T-helper 2 cell (primary cell): ENCODE measurements at places on chromosomes 2 and 18.

DNA sequence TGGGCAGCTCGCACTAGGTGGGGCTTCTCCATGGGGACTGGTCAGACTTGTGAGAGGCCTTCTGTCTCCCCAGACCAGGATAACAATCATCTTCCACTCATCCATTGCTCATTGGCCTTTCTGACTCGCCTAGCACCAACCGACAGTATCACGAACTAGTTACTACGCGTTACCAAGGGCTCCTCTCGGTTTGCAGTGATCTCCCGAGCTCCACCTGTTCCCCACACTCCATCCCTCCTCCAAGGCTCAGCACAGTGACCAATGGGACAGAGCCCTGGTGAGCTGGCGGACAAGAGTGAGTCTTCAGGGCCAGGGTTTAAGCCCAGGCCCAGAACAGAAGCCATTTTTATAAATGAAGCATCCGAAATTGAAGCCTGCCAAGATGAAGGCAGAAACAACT is 42.8 kb upstream of the SMAD7 start:
- DNase-seq, result no peak

GRCh38 chr2:33275689-33276444 is 200.6 kb upstream of the RASGRP3 start:
- no peak for DNase-seq

- DNase-seq, result no peak
Observed at GRCh38 chr2:200052627-200053026, 97.2 kb downstream of the MAIP1 start.

GRCh38 chr2:233816334-233816733 is 38.0 kb downstream of the HJURP start:
- no peak for DNase-seq

DNA sequence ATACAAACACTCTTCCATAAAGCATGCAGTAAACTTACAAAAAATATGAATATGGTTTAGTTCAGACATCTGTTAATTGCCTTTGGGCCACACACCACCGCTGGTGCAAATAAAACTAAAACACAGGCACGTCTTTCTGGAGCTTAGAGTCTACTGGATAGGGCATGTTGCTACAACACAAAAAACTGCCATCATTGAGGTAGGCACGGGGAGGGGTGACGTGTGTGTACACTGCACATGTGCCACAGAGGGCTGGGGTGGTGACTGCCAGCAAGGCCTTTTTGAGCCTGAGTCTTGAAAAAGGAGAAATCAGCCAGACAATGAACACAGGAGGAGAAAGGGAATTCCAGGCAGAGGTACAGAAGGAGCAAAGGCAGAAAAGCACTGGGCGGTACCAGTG is 5.1 kb downstream of the SERPINE2 start:
- DNase-seq, result no peak

GRCh38 chr18:6396276-6396675 is 18.4 kb downstream of the L3MBTL4 start:
- no peak for DNase-seq

DNA sequence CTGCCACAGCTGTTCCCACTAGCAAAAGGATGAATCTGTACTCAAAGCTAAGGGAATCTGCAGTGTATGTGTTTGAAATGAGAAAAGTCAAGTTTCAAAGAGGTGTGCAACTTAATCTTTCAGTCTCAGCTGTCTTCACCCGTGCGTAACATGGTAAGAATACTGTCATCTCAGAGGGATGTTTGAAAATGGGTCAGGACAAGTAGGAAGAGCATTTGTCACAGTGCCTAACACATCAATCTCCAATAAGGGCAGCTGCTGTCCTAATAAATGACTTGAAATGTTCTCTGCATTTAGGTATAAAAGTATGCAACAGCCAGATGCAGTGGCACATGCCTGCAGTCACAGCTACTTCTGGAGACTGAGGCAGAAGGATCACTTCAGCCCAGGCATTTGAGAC is 13.1 kb downstream of the ILKAP start:
- no peak for DNase-seq

- DNase-seq, result no peak
Observed at GRCh38 chr2:238914648-238915015, 66.7 kb downstream of the TWIST2 start.

- no peak for DNase-seq
Observed at GRCh38 chr2:109614715-109615636, 812 bp downstream of the SOWAHC start.

DNA sequence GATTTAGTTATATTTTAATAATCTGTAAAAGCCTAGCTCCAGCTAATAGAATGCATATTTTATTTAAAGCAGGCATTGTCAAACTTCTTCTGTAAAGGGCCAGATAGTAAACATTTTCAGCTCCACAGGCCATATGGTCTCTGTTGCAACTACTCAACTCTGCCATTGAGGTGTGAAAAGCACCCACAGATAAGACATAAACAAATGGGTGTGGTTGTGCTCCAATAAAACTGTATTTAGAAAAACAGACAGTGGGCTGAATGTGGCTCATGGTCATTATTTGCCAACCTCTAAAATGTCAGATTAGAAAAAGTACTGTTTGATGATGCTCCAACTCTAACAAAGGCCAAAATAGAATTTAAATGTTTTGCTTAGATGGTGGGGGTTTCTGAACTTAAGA is 519.9 kb downstream of the RNF144A start:
- DNase-seq, result no peak

DNA sequence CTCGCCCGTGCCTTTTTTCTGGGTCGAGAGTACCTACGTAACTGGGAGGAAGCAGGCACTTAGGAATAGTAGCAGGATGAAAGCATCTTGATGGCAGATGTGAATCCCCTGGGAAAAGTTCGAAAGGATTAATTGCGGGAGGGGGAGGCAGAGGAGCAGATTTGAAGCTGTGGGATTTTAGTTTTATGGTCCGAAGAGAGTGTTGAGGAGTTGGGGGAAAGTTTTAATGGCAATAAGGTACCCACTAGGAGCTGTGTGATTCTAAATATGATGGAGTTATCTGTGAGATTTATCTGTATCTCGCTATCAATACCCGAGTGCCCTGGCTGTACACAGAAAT is 1.1 kb downstream of the AGFG1 start:
- no peak for DNase-seq

DNA sequence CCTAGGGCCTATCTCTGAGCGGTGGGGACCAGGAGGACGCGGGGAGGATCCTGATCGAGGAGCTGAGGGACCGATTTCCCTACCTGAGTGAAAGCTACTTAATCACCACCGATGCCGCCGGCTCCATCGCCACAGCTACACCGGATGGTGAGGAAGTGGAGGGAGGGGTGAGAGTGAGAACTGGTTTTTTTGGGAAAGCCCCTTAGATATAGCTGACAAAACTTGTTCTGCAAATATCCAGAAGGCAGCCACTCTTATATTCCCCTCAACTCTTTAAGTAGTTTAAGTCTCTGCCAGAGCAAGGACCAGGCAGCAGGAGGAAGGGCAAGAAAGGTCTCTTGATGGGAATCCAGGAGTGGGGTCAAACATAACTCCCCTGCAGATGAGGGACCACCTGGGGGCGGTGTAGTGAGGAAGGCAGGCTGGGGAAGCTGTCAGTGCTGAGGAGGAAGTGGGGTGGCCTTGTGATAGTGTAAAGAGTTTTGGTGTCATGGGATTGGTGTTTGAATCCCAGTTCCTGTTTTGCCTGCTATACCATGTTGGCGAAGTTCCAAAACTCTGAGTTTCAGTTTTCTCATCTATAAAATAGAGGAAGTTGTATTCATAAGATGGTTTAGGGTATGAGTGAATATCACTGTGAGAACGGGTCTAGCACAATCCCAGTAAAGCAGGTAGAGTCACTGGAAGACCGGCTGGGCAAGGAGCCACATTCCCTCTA is 3.4 kb downstream of the NAGK start:
- DNase-seq, result peak; percentile 33

DNA sequence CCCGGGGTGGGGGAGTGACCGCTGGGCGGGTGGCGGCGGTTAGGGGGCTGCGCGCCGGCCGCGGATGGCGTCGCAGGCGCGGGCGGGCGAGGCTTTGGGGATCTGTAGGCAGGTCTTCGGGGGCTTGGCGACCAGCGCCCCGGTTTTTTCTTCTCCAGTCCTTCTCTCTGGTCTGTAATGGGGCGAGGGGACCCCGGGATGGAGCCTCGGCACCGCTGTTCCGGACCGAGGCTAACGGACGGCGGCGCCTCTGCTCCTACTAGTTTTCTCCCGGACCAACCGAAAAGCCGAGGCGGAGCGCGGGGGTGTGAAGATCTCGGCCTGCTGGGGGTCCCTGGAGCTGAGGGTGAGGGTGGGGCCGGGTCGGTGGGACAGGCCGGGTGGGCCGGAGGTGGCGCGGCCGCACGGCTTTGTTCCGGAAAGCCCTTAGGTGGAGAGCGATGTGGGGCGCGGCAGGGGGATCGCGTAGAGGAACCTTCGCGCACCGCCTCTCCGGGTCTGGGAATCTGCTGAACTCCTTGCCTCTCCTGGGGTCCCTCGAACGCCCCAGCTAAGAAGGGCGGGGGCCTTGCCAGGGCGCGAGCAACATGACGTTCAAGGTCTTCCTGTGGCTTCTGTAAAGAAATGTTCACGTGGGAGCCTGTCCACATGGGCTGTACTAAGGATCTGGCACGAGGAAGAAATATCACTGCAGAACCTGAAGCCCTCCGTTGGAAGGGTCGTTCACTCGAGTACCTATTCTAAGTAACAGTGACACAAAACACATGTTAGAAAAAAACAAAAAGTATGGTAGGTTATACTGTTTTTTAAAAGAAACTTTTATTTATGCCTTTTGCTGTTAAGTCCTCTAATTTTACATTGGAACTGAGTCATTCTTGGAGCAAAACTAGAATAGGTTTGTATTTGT is 861 bp downstream of the SLC39A10 start:
- DNase-seq, result peak; percentile 90

DNA sequence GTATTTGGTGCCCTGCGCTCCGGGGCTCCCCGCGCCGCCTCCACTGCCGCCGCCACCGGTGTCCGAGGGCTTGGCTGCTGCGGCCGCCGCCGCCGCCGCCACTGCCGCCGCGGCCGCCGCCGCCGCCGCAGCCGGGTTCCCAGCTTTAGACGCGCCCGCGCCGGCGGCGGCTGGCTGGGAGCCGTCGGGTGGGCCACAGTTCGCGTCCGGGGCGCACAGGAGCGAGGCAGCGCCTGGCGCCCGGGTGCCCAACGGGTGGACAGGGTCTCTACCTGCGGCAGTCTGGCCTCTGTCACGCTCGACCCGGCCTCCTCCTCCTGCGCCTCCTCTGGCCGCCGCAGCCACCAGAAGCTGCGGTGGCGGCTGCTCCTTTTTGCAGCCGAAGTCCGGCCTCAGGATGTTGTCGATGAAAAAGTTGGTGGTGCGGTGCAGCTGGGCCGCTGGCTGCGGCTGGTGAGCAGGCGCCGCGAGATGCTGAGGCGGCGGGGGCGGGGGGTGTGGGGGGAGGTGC is 951 bp downstream of the EN1 start:
- no peak for DNase-seq

- no peak for DNase-seq
Observed at GRCh38 chr2:216649574-216649973, 16.4 kb downstream of the IGFBP2 start.

DNA sequence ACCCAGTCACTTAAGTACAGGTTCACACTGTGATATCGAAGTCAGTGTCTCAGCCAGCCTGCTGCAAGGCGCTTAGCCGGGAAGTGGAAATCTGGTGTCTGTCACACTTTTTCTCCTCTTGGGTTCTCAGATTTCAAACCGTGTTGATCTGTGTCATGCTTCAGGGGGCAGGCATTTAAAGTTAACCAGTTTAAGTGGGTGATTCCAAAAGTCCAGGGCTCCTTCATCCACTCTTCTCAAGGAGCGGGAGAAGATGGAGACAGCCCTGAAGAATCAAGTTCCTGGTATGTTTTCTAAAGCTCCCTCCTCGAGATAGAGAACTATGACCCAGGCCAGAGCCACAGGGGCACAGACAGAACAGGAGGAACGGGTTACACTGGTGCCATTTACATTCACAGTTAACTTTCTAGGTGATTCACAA is 331.7 kb downstream of the GBX2 start:
- DNase-seq, result no peak

- DNase-seq, result no peak
Observed at GRCh38 chr2:79876430-79876829, 363.6 kb downstream of the CTNNA2 start.

DNA sequence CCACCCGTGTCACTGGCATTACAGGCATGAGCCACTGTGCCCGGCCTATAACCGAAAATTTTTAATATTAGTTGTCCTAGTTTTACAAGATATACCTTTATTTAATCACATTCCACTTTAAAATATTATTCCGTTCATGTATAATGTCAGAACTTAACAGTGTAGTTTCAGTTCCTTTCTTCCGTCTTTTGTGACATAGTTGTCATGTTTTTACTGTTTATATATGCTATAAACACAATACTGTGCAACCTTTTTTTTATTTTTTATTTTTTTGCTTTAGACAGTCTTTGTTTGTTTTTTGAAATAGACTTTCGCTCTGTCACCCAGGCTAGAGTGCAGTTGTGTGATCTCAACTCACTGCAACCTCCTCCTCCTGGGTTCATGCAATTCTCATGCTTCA is 129.5 kb upstream of the TTC27 start:
- no peak for DNase-seq

DNA sequence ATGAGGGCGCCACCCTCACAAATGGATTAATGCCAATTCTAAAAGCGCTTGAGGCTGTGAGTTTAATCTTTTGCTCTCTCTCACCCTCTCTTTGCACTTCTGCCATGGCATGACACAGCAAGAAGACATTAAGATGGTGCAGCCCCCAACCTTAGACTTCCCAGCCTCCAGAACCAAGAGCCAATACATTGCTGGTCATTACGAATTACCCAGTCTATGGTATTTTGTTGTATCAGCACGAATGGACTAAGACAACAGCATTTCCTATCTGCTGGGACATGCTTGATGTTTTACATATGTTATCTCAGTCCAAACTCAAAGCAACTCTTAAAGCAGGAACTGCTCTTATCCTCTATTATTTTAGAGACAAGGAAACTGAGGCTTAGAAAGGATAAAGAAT is 222.9 kb downstream of the STK39 start:
- no peak for DNase-seq

DNA sequence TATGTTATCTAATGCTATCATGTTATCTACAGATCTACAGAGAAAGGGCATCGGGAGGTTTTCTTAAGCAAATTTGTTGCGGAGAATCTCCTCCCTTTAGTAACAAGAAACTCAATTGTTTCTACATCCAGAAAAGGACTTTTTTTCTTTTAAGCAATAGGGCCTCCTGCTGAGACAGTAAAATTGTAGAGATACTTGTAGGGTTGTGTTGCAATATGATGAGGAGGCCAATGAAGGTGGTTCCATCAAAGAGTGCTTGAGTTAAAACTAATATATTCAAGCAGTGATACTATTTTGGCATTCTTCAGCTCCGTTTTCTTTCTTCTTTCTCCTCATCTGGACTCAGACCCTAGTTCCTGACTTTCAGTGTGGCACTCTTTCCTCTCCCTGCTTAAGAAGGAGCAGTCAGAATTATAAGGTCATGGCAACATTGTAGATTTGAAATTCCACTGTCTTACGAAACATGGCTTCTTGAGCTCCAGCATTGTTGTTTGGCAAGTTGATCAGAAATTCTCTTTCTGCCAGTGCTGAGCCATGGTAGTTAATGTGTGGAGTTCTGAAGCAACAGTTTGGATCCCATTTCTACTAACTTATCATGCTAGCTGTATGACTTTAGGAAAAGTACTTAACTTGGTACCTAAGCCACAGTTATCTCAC is 202.0 kb upstream of the SLC14A2 start:
- no peak for DNase-seq

GRCh38 chr2:73746877-73747208 is 9.7 kb upstream of the TPRKB start:
- DNase-seq, result no peak

GRCh38 chr18:50297621-50298442 is 10.3 kb upstream of the CXXC1 start:
- DNase-seq, result peak; percentile 48

GRCh38 chr2:634636-635388 is 42.4 kb downstream of the TMEM18 start:
- DNase-seq, result no peak
